ENCODE measurements at places on chromosomes 16 and 17.

DNA sequence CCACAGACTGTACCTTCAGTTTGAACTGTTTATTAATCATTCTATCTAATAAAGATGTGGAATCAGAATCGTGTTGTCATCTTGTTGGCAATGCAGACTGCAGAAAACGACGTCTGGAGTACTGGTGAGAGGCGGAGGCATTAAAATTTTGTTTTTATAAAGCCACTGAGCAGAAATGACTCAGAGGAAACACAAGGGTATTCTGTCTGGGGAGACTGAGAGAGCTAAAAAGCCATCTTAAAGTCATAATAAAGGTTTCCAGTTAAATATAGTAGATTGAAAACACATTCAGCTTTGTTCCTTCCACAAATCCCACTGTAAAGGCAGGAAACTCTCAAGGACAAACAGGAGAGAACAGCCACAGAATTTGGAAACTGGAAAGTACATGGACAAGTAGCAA, 74.2 kb downstream of the CPPED1 start:
- H3K4me3 ChIP-seq = no peak overlapping the region
- H3K36me3 ChIP-seq = peaks cover 28% of the 10 kb centered on the region
- H3K27ac ChIP-seq = no peak overlapping the region
- DNase-seq = no peak

DNA sequence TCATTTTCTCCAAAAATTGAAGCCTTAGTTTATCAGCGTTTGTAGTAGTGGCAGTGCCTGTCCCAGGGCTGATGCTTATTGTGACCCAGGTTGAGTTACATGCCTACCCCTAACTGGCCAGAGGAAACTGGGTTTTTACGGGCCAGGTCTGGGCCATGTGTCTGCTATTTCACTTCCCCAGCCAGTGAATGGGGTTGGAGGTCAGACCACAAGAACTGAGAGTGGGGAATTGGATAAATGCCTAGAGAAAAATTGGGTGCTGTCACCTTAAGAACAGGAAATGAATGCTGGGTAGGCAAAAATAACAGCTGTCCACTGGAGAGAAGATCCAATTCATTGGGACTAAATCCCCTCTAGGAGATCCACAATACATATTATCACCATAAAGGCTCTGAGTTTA, 5.2 kb downstream of the ADPRM start:
- H3K4me1 ChIP-seq = peaks cover 20% of the 10 kb centered on the region
- H3K4me3 ChIP-seq = no peak overlapping the region
- peaks cover 15% of the 10 kb centered on the region for H3K36me3 ChIP-seq
- H3K27ac ChIP-seq = peak overlapping the region; percentile 66
- H3K27me3 ChIP-seq = no peaks in the 10 kb centered on the region
- no peak for DNase-seq

DNA sequence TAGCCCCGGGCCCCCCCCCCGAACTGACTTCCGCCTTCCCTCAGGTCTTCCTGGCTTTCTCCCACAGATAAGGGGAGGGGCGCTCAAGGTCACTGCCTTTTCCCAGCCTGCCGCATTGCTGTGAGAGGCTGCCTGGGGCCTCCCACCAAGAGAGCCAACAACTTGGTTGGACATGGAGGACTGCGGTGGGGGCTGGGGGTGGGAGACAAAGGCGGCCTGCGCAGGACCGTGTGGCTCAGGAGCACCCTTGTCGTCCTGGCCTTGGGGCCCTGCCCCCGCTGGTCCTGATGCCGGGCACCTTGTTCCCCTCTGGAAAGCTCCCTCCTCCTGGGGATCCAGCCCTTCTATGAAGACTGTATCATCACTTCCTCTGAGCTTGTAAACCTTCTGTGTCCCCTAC, 105.6 kb upstream of the FOXF1 start:
- no peak overlapping the region for H3K4me3 ChIP-seq
- H3K27me3 ChIP-seq = peaks cover 34% of the 10 kb centered on the region
- no peak overlapping the region for H3K27ac ChIP-seq
- no peak for DNase-seq
- H3K4me1 ChIP-seq = peaks cover 18% of the 10 kb centered on the region
- no peaks in the 10 kb centered on the region for H3K36me3 ChIP-seq

DNA sequence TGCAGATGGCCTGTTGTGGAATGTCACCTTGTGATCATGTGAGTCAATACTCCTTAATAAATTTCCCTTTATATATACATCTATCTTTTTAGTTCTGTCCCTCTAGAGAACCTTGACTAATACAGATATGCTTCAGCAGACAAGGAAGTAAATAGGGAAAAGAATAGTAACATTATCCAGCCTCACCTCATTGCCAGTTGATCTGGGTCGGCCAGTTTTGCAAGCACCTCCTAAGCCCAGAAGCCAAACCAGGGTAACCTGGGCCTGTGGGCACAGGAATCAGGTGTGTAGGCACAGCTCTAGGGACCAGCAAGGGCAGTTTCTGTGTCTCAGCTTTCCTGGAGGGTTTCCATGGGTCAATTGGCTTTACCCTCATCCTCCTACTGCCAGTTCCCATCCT, 11.9 kb upstream of the CCL17 start:
- no peaks in the 10 kb centered on the region for H3K4me1 ChIP-seq
- H3K36me3 ChIP-seq = no peaks in the 10 kb centered on the region
- H3K27ac ChIP-seq = no peak overlapping the region
- H3K4me3 ChIP-seq = no peak overlapping the region
- peaks cover 36% of the 10 kb centered on the region for H3K27me3 ChIP-seq

- no peaks in the 10 kb centered on the region for H3K4me1 ChIP-seq
- H3K4me3 ChIP-seq = no peak overlapping the region
These were observed 43.3 kb downstream of the BCAS3 start for GRCh38 chr17:60720763-60721531.

DNA sequence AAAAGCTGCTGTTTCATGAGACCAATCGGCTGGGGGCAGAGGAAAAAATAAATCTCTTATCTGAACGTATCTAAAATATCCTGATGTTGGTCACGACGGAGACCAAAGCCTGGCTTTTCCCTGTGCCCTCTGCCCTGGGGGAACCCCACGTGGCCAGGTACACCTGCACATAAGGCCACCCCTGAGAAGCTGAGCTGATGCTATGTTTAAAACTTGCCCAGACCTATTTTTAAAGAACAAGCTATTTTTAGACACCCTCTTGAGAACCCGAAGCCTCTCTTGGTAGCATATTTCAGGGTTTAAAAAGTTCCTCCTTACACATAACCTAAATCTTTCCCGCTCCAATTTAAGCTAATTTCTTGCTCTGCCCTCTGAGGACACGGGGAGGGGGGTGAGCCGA, 210.4 kb downstream of the GSG1L start:
- H3K27ac ChIP-seq = no peak overlapping the region
- DNase-seq = no peak
- H3K4me3 ChIP-seq = no peak overlapping the region

DNA sequence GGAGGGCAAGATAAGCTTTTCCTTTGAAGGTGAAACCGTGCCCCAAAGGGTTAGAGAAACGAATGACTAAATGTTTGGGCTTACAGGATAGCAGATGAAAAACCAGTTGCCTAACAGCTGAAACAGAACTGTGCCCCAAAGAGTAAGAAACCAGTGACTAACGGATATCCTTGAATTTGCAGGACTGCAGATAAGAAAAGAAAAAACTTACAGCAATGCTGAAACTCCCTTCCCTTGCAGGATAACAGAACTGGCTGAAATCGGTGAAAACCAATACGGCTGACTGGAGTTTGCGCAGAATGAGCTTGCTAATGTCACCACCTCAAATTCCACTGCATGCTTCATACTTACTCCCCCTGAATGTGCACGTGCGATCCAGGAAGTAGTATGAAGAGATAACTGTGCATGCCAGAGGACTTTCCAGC, 175.2 kb upstream of the NLRP1 start:
- H3K36me3 ChIP-seq = no peaks in the 10 kb centered on the region
- H3K27me3 ChIP-seq = peaks cover 26% of the 10 kb centered on the region
- DNase-seq = no peak
- no peak overlapping the region for H3K27ac ChIP-seq

DNA sequence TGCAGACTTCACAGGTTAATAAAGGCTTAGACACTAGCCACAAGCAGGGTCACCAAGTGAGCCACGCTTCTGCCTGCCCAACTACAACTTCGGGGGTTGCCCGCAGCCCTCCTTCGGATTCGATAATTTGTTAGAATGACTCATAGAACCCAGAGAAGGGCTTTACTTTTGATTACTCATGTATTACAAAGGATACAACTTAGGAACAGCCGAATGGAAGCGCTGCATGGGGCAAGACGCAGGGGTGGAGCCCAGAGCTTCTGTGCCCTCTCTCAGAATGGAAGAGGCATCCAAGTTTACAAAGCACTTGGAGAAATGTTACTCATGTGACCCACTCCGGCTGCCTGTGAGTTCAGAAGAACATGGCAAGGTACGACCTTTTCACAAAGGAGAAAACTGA, 7.5 kb upstream of the CDH5 start:
- DNase-seq = no peak
- H3K36me3 ChIP-seq = no peaks in the 10 kb centered on the region
- H3K4me3 ChIP-seq = no peak overlapping the region
- H3K4me1 ChIP-seq = peaks cover 43% of the 10 kb centered on the region

GRCh38 chr16:75789237-75789636, 62.9 kb upstream of the CPHXL start:
- peaks cover 9% of the 10 kb centered on the region for H3K4me1 ChIP-seq
- no peaks in the 10 kb centered on the region for H3K36me3 ChIP-seq
- H3K27ac ChIP-seq = no peak overlapping the region

DNA sequence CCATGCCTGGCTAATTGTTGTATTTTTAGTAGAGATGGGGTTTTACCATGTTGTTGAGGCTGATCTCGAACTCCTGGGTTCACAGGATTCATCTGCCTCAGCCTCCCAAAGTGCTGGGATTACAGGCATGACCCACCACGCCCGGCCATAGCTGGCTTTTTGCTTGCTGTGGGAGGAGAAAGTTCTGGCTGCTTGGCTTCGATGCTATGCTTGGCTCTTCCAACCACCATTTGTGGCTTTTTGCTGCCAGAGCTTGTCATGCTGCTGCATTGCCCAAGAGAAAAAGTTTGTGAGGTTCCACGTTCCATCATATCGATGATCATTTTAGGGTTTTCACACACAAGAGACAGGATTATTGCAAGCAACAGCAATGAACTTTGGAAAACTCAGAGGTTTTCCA, 16.2 kb downstream of the BMERB1 start:
- no peak overlapping the region for H3K4me3 ChIP-seq
- DNase-seq = no peak
- peaks cover 5% of the 10 kb centered on the region for H3K27me3 ChIP-seq
- H3K4me1 ChIP-seq = peaks cover 4% of the 10 kb centered on the region

- DNase-seq = no peak
- H3K4me3 ChIP-seq = no peak overlapping the region
- peak overlapping the region; percentile 95 for H3K27ac ChIP-seq
- H3K27me3 ChIP-seq = peaks cover 9% of the 10 kb centered on the region
- H3K36me3 ChIP-seq = peaks cover 22% of the 10 kb centered on the region
These were observed 391.4 kb downstream of the WWOX start for GRCh38 chr16:78490847-78491246.

DNA sequence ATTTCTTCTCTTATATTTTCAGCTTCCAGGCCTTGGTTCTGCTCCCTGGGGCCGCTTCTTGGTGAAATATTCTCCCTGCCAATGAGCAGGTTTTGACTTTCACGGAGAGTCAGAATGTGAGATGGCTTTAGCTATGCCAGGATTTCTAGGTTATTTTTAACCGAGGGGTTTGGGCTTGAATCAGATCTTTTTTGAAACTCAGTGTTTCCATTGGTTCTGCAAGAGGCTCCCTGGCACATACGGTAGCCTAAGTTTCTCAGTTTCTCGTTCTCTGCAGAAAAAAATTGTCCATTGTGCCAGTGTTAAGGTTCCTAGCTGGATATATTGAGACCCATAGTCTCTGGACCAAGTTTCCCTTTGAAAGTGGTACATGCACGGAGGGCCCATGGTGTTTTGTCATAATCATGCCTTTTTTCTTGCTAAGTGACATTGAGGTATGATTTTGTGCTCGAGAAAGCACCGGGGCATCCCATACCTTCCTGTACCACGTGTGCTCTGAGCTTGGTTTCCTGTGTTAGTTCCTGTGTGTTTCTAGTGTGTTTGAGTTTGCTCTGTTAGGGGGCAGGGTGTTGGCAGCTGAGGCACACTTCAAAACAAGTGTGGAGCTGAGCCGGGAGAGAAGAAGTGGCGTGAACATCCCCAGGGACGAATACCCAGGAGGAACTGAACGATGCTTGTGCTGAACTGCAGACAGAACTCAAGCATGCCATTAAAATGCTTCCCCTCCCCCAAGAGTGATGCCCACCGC, 127.2 kb downstream of the HS3ST3B1 start:
- H3K4me3 ChIP-seq = no peak overlapping the region
- H3K4me1 ChIP-seq = peaks cover 18% of the 10 kb centered on the region
- no peak for DNase-seq
- H3K27ac ChIP-seq = no peak overlapping the region
- H3K36me3 ChIP-seq = no peaks in the 10 kb centered on the region
- peaks cover 6% of the 10 kb centered on the region for H3K27me3 ChIP-seq

DNA sequence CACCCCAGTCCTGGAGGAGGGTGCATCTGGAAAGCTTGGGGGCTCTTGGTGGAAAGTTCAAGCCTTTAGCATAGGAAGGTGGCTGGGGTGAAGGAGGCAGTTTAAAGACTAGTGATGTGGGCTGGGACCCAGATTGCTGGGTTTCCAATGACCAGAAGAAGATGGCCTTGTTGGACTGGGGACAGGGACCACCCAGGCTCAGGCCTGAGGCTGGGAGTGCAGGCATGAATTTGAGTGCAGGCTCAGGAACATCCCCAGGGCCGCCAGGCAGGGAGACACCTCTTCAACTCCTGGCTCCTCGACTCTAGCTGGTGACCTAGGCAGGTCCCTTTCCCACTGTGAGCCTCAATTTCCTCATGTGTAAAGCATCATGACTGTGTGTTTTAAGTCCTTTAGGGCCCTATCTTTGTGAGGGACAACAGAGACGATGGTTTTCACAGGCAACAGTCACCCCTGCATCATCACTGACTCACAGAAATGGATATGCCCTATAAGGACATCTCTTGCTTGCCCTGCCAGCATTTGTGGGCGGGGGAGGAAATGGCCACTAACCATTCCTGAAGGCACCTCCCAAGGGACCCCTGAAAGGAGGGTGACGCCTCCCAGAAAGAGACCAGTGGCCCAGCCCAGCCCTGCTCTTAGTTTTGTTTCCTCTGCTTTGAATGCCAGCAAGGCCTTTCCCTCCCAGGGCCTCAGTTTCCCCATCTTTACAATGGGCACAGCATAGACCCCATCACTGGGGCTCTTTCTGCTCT, 11.1 kb downstream of the NLRC5 start:
- H3K4me3 ChIP-seq = no peak overlapping the region
- peaks cover 23% of the 10 kb centered on the region for H3K4me1 ChIP-seq
- peaks cover 36% of the 10 kb centered on the region for H3K27me3 ChIP-seq
- H3K27ac ChIP-seq = no peak overlapping the region
- no peaks in the 10 kb centered on the region for H3K36me3 ChIP-seq
- DNase-seq = no peak
